Naive thymus-derived CD4-positive, alpha-beta T cell (primary cell): ENCODE measurements at places on chromosomes 1 and 21.

- no peak for DNase-seq
Observed at GRCh38 chr1:76075877-76076276, 1.3 kb downstream of the ST6GALNAC3 start.

DNA sequence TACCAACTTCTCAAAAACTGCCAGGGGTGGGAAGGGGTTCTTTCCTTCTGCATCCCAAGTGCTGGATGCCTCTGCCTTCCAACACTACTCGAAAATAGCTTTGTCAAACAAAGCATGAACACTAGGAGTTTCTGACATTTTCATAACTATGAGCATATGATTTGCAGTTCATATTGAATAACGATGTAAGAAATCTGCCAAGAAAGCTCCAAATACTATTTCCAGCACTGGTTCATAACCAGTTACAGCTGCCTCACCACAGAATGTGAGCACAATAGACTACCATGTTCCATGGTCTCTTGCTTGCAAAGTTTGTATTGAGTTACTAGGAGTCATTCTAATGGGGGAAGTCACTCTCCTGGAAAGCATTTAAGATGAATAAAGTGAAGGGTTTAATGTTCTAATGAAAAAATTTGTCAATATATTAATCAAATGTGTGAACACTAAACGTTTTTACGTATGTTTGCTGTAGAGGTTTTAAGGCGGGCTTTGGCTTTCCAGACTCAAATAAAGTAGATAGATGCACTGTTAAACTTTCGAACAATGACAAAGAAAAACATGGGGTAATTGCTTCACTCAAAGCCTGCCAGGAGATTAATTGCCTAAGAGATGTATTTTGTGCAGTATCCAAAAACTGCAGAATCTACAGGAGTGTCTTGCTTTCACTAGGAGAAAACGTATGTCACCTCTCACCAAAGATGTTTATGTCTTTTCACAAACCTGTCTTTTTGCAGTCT lies 78.6 kb upstream of the UBE2U start:
- DNase-seq: no peak

DNA sequence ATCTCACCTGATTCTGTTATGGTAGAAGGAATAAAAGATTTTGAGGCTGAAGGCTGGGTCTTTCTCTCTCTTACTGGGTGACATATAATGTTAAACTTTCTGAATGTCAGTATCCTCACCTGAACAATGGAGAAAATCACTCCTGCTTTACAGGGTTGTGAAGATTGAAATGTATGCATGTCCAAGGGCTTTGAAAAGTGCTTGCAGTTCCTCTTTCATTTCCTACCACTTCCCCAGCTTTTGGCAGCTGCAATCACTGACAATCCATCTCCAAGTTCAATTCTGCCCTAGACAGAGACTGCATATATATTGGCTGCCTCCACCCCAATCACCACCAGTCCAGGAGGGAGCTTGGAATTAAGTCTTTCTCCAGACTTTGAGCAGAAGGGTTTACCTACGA lies 39.8 kb downstream of the FAM78B start:
- DNase-seq: no peak

- no peak for DNase-seq
Observed at GRCh38 chr1:244246334-244246733, 195.3 kb downstream of the ZBTB18 start.

DNA sequence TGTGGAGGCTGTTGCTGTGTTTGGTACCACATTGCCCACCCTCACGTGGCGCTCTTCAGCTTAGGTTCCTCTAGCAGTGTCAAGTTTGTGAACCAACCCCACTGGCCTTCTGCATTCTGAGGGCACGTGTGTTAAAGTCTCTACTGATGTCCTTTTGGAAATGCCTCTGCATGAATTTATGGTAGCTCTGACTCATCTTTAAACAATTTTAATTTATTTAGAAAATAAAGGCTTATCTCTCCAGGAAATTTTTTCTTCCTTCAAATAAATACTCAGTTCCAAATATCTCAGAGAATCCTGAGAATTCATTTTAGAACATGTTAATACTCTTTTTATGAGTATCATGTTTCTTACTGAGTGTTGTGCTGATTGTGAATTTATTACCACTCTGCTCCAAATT lies 5.5 kb downstream of the CD1D start:
- no peak for DNase-seq

GRCh38 chr1:112793631-112794565 lies 78.8 kb upstream of the PPM1J start:
- DNase-seq: no peak

DNA sequence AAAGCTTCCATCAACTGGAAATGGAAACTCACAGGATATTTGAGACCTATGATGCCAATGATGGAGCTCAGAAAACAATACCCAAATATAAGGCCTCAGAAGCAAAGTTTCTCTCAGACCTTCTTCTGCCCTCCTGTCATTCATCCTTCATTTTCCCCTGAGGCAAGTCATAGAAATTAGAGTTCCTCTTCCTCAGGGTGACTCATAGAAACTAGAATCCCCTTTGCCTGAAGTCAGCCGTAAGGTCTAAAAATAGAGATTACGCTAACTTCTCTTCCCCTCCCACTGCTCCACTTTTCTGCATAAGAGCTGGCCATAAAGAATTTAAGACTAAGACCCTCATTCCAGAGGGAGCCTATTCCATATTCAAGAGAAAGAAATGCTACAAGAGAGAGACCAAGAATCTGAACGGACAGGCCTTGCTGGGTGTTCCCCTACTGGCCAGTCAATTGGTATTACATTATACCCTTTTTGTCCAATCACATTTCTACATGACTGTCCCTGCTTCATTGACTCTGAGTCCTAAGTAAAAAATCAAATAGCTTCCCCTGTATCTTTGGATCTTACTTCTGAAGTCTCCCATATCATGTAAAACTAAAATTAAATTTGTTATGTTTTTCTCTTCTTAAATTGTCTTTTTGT lies 994.9 kb downstream of the ADGRL2 start:
- no peak for DNase-seq

- peak; percentile 51 for DNase-seq
Observed at GRCh38 chr1:247409869-247410544, 6.0 kb upstream of the NLRP3 start.

DNA sequence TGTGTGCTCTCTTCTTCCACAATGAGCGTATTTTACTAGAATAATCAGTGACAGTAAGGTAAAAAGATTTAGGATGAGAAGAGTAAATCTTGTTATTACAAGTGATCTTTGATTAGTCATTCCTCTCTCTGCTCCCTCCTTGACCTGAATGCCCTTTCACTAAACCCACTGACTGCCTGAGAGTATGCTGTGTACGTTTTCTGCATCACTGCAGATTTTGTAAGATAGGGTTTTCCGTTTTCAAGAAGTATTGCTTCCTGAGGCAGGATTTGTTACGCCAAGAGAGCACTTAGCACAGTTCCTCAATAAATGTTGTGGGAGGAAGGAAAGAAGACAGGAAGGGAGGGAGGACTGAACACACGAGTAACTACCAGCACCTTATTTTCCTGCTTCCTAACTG lies 7.7 kb upstream of the LAMB3 start:
- DNase-seq: no peak

DNA sequence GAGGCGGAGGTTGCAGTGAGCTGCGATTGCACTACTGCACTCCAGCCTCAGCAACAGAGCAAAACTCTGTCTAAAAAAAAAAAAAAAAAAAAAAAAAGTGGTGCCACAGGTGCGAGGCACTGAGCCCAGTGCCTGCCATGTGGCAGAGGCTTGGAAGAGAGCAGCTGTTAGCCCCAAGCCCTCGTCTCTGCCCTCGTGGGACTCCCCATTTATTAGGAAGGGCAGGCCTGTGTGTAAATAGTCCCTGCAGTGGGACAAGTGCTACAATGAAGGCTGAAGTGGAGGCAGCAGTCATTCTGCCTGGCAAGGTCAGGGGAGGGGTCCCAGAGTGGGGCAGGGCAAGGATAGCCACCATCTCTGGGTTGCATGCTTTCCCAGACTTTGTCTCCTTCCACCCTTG lies 6.5 kb downstream of the RPS6KA1 start:
- no peak for DNase-seq

DNA sequence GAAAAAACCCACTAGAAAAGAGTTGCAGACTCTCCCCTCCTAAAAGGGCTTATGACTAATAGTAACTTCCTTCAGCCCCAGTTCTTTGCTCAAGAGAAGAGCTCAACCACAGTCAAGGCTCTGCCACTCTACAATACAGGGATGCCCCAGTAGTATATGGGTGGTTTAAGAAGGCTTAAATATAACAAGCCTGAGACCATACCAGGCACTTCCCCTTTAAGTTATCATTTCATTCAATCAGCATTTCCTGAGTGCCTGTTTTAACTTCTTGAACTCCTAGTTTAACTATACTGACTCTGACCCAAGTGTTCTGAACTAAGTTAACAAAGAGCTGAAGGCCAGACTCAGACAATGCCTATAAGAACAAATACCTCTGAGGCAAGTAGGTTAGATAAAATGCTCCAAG lies 19.8 kb downstream of the PRPF38A start:
- DNase-seq: peak; percentile 51

DNA sequence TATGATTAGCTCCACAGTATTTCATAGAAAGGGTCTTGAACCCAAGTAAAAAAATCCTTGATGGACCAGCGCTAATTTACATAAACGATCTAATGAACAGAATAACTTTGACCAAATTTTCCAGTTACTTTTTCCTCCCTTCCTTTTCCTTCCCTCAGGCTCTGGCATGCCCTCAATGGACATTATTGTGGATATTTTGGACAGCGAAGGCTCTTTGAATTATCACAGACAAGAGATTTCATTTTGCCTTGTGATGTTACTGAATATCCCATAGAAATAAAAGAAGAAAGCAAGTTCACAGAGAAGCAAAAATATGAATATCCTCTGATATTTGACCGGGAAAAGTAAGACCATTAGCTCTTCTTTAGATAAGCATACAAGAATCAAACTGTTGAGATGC lies 60.3 kb upstream of the EXO1 start:
- no peak for DNase-seq

DNA sequence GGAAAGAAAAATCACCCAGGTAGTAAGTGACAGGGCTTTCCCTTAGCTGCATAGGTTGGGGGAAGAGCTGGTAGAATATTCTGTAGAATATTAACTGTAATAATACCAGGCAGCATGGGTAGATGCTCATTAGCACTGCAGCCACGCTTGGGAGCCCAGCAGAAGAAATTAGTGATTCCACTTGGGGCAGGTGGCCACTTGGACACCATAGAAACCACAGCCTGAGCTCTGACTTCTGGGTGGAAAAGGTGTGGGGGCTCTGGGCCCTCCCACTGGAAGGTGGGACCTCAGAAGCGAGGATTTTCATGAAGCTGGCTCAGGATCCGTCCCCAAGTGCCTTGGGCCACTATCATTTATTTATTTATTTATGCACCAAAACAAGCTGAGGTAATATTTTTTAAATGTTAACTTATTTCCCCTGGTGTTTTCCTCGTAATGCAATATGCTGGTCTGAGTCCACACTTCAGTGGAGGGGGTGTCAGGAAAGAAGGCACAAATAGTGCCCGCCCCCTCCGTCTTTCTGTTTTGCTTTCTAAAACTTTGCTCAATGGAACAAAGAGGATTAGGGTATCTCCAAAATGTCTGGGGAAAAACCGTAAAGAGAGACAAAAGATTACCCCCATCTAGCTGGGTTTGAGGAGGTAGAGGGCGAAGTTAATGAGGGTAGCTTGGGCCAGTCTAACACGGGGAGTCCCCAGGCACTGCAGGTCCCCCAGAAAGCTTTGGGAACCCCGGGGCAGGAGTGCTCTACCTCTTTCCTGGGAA lies 75.2 kb upstream of the GADD45A start:
- DNase-seq: no peak

DNA sequence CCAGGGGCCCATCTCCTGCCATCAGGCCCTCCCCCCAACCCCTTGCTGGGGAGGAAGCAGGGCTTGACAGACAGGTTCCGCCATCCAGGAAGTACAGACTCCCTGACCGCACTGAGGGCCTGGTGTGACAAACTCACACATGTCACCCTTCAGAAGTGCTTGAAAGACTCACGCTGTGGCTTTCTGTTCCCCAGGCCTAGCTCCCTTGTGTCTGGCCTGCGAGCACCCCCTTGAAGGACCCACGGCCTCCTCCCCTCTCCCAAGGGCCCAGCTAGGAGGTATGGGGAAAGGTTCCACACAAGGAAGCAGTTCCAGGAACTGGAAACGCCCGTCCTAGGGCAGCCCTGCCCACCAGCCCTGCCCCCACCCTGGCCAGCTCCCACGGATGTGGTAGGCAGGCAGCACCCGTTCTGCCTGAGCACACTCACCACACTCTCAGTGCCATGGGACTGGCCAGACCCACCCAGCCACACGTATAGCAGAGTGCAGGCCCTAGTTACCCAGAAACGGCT lies 26.7 kb downstream of the SLC2A1 start:
- DNase-seq: peak; percentile 80

DNA sequence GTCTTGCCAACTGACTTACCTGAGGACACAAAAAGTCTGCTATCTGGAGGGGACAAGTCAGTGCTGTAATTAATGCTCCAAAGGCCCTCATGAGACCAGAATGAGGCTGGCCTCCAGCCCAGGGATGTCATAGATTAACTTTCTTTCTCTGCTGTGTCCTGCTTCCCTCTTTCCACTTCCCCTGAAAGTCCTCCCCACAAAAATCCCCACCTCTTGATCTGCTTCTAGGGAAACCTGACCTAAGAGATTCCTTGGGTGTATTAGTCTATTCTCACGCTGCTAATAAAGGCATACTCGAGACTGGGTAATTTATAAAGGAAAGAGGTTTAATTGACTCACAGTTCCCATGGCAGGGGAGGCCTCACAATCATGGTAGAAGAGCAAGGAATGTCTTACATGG lies 39.2 kb downstream of the RUNX3 start:
- no peak for DNase-seq

GRCh38 chr1:77434967-77435366 lies 153.1 kb downstream of the AK5 start:
- peak; percentile 37 for DNase-seq

DNA sequence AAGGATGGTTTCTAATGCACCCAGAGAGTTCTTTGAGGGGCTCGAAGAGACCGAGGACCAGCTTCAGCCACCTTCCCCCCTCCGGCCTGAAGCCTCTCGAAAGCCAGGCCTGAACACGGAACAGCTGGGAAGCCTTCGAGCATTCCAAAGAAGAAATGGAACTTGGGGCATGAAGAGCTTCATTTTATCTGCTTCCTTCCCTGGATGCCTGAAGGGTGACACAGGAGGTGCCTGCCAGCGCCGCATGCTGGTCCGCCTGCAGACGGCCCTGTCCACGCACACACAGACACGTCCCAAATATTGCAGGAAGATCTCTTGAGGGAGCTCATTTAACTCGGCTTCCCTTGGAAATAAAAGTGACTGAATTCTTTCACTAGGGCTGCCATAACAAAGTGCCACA lies 73.7 kb downstream of the TOMM20 start:
- DNase-seq: no peak

DNA sequence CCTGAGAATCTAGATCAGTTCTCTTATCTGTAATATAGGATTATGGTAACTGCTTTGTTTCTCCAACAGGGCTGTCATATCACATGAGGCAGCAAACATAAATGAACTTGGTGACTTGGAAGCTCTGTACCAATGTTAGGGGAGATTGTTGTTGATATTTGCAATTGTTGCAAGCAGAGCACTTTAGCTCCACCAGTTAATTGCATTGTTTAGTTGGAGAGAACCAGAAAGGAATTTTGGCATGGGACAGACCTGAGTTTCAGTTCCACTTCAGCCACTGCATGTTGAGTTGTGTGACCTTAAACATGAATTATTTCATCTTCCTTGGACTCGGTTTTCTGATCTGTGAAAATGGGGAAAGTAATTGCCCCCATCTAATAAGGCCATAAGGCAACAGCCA lies 142.3 kb upstream of the JUN start:
- DNase-seq: no peak
